ENCODE measurements at places on chromosomes 3 and 15.

DNA sequence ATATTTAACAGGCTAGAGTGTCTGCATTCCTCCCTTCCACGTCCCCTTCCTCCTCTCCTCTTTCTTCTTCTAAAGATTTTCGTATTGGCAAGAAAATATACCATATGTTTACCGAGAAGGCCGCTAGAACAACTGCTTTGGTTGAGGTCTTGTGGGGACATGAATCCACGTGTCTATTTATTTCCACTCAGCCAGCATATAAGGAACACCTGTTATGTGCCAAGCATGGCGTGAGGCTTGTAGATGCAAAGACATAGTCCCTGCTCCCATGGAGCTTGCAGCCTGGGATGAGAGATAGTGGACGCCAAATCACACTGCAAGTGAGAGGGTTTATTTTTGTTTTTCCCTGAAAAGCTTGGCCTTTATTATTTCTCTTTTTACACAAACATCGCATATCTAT lies 57.1 kb downstream of the SLC7A14 start:
- no peak for DNase-seq

GRCh38 chr3:138364356-138365252 lies 16.2 kb downstream of the MRAS start:
- no peak for DNase-seq

DNA sequence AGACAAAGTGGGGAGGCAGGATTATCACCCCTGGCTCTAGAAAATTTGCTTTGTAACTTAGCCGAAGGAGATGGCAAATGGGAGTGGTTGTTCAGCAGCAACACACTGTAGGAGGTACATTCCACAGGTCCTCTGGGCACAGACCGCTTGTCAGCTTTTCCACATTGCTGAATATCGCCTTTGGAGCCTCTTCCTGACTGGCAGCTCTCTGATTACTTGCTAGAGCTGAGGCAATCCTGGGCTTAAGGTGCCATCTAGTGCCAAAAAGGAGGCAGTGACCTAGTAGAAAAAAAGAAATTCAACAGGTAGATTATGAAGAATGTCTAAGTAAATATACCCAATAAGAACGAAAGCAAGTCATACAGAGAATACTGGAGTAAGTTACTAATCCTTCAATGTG lies 13.1 kb upstream of the SCN5A start:
- DNase-seq, result no peak

DNA sequence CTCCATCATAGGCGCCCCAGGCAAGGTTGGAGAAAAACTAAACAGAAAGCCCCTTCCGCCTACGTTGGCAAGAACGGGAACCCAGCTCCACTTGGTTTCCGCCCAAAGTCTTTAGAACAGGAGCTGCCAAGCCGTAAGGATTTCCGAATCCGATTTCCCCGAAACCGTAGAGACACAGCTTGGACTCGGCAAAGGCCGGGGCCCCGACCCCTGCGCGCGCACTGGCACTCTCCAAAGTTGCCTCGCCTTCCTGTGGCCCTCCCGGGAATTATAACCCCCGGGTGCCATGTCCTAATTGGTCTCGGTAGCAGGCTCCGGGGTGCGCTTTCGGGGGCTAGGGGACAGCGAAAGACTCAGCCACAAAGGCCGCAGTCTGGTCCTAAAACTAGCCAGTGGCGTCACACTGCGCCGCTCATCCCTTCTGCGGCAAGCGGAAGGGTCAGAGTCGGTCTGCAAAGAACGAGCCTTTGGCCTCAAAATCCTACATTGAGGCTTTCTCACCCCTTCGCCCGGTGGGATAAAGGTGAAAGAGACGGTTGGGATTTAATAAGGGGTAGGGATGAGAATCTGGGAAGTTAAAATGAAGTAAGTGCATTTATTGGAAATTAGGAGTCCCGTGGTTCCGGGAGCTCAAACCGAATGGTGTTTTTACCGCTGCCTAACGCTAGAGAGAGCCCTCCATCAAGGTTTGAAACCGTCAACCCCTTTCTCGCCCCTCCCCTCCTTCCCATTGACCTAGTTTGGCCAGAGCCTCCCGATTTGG lies 6.8 kb downstream of the BCL6 start:
- no peak for DNase-seq

DNA sequence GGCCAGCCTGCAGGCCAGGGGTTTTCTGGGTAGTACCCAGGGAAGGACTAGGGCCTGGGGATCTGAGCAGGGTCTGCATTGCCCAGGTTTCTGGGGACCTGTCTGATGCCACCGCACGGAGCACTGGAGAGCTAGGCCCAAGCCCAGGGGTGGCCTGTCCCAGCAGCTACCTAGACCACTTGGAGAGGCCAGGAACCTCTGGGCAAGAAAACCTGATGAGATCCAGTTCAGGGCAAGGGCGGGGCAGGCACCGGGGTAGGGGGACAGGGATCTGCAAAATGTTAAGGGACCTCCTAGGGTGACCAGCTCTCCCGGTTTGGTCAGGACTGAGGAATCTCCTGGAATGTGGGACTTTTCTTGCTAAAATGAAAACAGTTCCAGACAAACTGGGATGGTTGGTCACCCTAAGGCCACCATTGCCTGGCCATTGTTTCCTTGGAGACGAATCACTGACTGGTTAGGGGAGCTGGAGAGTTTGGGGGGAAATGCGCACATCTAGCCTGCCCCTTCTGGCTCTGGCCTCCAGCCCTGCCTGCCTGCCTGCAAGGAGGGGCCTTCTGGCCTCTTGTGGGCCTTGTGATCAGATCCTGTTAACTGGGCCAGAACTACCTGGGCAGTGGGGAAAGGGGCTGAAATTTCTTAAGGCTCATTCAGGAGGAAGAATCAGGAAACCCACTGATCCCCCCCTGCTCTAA lies 117.4 kb upstream of the TLE3 start:
- no peak for DNase-seq

GRCh38 chr15:81084716-81085115 lies 49.4 kb upstream of the CFAP161 start:
- DNase-seq, result no peak

- no peak for DNase-seq
These were observed 144.1 kb upstream of the DPH6 start for GRCh38 chr15:35690089-35690488.

- DNase-seq, result no peak
These were observed 139.8 kb downstream of the OPA1 start for GRCh38 chr3:193732827-193733226.

DNA sequence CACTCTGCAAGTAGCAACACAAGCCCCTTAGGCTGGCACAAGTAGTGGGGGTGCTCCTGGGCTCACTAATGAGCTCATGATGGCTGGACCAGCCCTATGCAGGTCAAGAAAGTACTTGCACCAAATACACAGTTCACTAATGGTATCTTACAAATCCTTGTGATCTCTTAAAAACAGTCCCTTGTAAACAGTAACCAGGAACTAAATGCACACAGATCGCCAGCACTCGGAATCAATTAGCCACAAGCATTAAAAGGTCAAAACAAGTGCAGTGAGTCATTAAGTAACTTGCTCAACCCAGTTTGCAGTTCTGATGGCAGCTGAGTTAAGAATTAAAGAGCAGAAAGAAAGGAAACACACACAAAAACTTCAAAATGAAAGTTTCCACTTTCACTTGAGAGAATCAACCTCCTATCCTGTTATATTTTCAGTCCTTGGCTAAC lies 43.2 kb downstream of the ARHGEF3 start:
- peak; percentile 12 for DNase-seq

GRCh38 chr15:29046977-29047376 lies 161.2 kb downstream of the APBA2 start:
- DNase-seq, result no peak

DNA sequence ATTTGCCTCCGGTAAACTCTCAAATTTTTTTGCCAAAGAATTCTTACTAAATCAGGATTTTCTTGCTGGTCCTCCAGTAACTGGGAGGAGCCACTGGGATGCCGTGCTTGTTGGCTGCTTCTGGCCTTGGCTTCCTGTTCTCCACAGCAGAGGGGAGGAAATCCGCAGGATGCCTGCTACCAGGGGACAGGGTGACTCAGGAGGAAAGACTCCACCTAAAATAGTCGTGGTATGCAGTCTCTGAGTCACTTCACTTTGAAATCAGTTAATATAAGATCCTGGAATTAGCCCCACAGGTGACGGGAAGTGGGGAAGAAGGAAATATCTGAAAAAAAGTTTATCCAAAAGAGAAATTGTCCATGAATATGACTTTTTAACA lies 6.5 kb upstream of the TM4SF18 start:
- DNase-seq, result no peak
